ENCODE measurements at places on chromosomes 6 and 20.

GRCh38 chr6:36387440-36388303 is at the start of gene ETV7:
TSS of gene ETV7 (minus strand) at chr6:36387669. CDS start at chr6:36387541, 128 bp downstream.
- no peak for DNase-seq

DNA sequence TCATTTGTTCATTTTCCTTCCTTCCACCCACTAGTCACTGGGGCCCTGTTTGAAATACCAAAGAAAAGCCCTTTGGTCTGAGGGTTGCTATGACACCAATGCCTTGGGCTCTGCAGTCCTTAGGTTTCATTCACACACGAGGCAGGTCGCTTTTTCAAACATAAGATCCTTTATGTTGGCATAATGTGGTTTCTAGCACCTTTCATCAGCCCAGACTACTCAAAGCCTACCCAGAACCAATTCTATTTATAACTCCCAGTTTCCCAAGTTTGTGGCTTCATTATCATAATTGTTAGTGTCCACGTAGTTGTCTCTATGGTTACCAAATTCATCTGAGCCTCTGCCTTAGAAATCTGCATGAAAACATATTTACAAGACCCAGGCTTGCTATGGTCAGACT is 6.6 kb upstream of the TP53RK start:
- peak; percentile 45 for DNase-seq

DNA sequence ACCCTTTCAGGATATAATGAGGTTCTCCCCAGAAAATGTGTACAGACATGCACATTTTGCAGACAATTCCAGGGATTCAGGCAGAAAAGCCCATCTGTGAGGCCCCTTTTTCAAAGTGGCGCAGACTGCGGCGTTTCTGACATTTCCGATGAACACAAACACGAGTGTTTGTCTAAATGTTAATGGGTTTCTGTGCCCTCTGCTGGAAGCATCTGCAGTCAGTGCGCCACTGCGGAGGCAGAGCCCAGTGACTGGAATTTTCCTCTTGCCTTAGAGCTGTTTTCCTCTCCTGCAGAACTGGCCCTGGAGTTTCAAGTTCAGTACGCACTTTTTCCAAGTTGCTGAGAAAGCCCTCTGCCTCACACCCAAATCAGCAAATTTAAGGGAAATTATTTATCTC is 15.3 kb downstream of the ANKRD60 start:
- DNase-seq: no peak

DNA sequence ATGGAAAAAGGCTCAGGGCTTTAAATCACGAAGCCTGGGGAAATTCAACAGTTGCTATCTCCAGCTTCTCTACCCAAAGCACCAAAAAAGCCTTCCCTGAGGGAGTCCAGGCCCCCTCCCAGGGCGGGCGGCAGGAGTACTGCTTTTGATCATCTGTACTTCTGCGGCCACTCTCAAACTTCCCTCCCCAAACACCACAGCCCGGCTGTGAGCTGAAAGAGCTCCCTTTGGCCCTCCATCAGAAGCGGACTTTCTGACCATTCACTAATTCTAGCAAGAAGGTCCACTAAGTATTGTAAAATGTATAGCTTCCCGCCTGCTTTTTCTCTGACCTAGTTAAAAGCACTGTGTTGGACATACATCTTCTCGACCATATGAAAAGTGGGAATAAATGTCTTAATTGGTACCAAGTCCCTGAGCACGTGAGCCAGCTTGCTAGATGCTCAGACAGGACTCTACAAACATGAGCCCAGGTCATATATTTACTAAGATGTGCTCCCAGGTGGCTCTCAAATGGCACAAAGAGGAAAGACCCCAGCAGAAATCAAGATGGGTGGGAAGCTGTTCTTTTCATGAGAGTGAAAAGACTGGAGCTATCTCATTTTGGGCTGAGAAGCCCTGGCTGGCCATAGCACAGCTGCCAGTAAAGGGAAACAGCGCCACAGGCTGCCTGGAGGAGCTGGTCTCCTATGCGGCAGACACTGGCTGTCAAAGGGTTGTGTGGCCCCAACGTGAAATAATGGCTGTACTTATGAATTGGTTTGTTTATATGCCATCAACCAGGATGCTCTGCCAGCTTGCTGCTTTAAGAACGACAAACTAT is 58.6 kb downstream of the GFOD1 start:
- no peak for DNase-seq

DNA sequence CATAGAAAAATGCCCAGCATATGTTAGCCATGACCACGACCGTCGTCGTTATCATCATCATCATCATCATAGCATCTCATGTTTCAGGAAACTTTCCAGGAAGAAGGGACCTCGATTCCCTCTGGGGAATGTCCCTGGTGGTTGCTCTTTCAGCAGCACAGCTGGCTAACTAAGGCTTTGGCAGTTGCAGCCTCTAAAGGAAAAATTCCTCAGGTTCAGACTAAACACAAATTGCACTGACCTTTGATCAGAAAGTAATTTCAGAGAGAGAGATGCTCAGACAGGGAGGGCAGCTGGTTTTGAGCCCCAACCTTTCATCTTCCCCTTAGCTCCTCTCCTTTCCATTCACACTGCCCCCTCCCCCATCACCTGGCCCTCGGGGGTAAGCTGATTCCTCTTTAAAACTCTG is 5.6 kb upstream of the CFB start:
- peak; percentile 13 for DNase-seq

DNA sequence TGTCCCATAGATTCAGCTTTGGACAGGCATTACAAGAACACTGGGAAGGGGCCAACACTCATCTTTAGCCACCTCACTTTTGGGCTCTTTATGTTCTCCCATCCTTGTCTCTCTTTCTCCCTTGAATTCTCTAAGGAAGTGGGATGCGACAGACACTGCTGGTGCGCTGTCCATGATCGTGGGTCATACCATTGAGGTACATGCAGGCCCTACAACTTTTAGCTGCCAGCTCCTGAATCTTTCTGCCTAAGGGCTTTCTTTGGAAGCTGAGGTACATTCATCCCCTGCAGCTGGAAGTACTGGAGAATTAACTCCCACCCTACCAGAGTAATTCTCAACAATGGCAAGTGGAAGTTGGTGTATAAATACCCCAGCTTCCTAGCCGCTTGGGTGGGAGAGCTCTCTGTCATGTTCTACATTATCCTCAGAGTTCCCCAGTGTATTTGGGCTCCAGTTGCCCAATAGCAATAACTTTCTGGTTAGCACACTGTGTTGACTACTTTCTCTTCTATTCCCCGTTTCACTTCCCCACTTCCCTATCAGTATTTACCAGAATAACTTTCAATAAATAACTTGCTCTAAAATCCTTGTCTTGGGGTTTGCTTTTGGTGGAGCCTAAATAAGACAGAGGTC is 309.4 kb upstream of the RNF24 start:
- no peak for DNase-seq

GRCh38 chr6:2432292-2432691 is 186.9 kb upstream of the GMDS start:
- DNase-seq: peak; percentile 93

DNA sequence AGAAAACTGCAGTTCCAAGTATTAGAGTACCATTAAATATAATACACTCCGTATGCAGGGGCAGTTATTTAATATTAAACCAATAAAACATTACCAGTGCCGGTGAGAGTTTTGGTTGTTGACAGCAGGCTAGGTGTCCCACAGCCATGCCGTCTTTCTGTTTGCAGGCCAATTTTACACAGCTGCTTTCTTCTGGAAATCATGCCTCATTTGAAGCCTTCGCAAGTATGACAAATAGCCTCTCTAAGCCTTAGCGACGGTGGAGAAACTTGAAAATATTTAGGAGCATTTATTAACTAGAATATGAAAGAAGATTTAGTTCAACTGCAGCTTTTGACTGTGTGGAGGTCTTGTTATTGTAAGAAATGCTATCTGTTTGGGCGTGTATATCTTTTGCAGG is 226.0 kb downstream of the BMP2 start:
- DNase-seq: no peak

- no peak for DNase-seq
Observed at GRCh38 chr6:126955621-126956020, 162.8 kb upstream of the RSPO3 start.

DNA sequence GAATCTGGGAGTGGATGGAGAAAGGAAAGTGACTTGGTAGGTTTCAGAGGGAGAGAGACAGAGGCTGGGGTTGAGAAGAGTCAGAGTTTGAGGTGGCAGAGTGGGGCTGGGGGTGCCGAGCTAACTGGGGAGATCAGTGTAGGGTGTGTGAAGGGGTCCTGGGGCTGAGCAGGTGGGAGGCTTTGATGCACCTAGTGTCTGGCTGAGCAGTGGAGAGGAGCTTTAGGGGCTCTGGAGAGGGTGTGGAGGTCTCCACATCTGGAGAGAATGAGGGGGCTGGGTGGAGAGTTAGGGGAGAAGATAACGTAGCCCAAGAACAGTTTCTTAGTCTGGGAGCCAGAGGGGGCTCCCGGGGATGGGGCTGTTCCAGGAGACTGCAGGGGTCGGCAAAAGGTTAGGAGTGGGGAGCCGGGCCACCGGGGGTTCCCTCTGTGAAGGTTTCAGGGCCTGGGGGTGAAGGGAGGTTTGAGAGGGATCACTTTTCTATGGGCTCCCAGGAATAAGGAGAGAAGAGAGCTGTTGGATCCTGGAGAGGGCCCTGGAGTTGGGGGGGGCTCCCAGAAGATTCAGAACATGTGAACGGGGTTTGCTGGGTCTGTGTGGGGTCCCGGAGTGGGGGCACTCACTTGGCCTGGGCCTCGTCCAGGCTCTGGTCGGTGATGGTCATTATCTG is 797 bp downstream of the PBX2 start:
- DNase-seq: no peak
